GM03348 (cell line): ENCODE measurements at places on chromosomes 16 and 17.
A peak's percentile ranks its signal among the peaks of the same experiment; 100 is the strongest.

GRCh38 chr17:33142705-33143299 is 150.3 kb downstream of the ASIC2 start:
- peak; percentile 12 for DNase-seq

DNA sequence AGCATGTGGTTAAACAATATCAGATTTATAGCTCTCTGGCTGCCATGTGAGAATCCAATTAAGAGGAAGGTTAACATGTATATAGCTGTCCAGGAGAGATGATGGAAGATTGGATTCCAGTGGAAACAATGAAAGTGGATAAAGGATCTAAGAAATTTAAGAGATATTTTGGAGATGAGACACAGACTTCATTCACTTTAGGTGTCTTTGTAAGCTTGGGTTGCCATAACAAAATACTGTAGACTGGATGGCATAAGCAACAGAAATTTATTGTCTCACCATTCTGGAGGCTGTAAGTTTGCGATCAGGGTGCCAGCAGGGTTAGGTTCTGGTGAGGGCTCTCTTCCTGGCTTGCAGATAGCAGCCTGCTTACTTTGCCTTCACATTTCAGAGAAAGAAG is 155.9 kb upstream of the MYOCD start:
- no peak for DNase-seq

- no peak for DNase-seq
Observed at GRCh38 chr17:55177855-55178217, 86.9 kb upstream of the HLF start.

- DNase-seq, result peak; percentile 67
Observed at GRCh38 chr17:38871247-38872015, 1.6 kb downstream of the LASP1 start.

GRCh38 chr17:35081638-35082037 is 18.1 kb upstream of the RFFL start:
- no peak for DNase-seq

GRCh38 chr17:35786941-35787432 is 8.5 kb downstream of the MMP28 start:
- DNase-seq, result no peak

GRCh38 chr17:6254036-6254435 is 180.9 kb downstream of the AIPL1 start:
- DNase-seq, result no peak

- DNase-seq, result peak; percentile 65
Observed at GRCh38 chr17:28272166-28272565, 46.8 kb upstream of the TMEM97 start.

DNA sequence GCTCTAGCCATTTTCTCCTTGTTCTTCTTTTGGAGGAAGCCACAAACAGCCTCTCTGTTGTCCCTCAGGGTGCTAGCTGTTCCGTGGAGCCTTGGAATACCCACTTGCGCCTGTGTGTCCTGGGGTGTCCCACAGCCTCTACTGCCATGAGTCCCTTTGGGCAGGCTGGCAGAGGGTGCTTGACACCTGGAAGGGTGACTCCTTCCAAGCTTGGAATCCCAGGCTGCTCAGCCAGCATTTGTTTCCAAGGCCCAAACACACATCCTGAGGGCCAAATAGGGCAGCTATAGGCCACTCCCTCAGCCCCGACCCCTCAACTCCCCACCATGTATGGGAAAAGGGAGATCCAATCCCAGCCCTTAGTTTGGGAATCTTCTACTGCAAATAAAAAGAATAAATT is 14.9 kb downstream of the ZNHIT3 start:
- DNase-seq, result no peak

DNA sequence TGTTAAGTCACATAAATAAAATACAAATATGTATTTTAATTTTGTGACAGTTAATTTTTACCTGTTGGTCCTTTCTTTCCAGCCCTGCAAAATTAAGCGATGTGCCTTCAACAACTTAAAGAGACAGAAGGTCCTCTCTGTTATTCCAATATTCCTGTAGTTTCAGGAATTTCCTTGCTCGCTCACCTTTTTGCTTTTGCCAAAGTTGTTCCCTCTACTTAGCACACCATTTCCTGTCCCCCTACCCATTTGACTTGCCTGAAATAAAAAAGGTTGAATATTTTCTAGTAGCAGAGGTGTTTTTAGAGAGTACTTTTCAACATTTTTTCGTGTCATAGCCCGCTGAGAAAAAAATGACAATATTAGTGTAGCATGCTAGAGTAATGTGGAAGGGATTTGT is 556 bp upstream of the MYH2 start:
- DNase-seq, result no peak

DNA sequence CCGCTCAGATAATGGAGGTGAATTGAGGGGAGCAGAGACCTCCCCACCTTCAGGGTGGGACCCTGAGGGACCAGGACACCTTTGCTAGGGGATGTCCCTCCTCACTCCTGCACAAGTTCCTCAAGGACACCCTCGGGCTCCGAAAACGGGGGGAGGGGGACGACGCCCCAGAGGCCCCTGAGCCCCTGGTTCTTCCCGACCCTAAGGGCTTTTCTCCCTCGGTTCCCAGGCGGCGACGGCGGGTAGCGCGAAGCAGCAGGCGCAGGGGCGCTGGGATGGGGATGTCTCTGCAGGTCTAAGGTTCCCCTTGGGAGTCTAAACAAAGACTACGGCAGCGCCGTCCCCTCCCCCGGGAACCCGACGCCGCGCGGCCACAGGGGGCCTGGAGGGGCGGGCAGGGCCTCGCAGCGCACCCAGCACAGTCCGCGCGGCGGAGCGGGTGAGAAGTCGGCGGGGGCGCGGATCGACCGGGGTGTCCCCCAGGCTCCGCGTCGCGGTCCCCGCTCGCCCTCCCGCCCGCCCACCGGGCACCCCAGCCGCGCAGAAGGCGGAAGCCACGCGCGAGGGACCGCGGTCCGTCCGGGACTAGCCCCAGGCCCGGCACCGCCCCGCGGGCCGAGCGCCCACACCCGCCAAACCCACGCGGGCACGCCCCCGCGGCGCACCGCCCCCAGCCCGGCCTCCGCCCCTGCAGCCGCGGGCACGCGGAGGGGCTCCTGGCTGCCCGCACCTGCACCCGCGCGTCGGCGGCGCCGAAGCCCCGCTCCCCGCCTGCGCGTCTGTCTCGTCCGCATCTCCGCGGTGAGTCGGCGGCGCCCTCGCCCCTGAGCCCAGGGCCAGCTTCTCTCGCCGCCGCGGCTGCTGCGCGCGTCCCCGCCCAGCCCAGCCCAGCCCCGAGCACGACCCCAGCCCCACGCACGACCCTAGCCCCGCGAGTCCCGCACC is 36.7 kb upstream of the NDRG4 start:
- DNase-seq, result peak; percentile 37

- DNase-seq, result no peak
Observed at GRCh38 chr17:27596566-27597187, 34.3 kb upstream of the LGALS9 start.

DNA sequence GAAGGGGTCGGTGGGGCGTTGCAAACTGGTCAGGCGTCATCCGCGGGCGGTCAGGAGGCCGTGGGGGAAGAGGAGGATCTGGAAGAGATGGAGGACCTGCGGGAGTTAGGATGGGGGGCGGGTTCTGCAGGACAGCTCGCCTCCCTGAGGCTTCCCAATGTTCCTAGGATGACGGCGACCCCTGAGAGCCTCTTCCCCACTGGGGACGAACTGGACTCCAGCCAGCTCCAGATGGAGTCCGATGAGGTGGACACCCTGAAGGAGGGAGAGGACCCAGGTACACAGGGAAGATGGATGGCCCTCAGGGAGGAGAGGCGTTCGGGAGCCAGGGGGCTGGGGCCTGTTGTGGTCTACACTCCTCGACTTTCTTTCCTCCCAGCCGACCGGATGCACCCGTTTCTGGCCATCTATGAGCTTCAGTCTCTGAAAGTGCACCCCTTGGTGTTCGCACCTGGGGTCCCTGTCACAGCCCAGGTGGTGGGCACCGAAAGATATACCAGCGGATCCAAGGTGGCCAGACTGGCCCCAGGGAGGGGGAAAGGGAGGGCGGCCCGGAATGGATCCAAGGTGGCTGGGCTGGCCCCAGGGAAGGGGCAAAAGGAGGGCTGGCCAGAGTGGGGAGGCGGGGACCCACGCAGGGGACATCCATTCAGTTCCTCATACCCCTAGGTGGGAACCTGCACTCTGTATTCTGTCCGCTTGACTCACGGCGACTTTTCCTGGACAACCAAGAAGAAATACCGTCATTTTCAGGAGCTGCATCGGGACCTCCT is 839 bp downstream of the PLD2 start:
- DNase-seq, result peak; percentile 54
